Activated CD8-positive, alpha-beta memory T cell treated with anti-CD3 and anti-CD28 coated beads, Interleukin-2, amount 50 U/mL, for 4 hours (primary cell): ENCODE measurements at places on chromosomes 11 and 22.

DNA sequence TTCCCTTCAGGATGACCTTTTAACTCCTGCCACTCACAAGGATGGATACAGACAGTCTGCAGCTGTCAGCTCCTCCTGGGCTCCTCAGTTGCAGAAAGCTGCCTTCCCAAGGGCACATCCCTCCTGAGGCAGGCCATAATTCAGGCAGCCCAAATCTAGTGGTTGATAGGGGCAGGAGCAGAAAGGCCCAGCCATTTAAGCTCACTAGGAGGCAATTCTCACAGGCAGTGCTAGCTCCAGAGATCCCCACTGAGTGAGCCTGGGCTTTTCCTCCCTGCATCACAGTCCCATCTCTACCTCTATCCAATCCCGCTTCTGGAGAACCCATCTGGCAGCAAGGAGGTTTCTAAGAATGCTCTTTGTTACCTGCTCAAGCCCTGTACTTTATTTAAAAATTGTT, 200.6 kb downstream of the ARHGAP42 start:
- no peak for DNase-seq

- no peak for DNase-seq
Observed at GRCh38 chr11:16958833-16959232, 55.4 kb downstream of the PLEKHA7 start.

GRCh38 chr11:17978553-17979287, 34.1 kb downstream of the SERGEF start:
- no peak for DNase-seq

DNA sequence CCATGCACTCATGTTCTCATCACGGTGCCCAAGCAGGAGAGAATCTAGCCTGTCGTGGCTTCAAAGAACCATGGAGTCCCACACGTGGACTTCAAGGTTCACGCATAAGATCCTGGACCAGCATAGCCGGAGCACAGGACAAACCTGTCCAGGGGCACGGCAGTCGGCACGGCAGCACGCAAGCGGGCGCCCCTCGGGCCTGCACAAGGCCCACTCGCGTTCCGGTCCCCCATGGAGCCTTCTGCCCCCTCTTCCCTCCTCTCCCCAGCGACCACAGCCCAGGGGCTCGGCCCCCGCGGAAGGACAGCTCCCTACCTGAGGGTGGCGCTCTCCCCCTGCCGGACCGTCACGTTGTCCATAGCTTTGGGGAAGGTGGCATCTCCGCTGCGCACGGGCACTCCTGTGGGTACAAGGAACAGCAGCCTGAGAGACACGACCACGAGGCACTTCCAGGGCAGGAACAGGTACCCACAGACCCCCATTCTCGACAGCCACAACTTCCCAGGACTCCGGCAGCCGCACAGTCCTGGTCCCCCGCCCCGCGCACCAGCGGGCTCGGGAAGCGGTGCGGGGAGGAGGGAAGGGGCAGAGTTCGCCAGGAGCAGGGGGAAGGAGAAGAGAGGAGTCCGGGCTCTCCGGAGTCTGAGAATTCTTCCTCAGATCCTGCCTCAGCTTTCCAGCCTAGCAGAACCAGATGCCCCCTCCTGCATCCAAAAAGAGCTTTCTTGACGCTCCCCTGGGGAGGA, 589.5 kb downstream of the OPCML start:
- DNase-seq: no peak

DNA sequence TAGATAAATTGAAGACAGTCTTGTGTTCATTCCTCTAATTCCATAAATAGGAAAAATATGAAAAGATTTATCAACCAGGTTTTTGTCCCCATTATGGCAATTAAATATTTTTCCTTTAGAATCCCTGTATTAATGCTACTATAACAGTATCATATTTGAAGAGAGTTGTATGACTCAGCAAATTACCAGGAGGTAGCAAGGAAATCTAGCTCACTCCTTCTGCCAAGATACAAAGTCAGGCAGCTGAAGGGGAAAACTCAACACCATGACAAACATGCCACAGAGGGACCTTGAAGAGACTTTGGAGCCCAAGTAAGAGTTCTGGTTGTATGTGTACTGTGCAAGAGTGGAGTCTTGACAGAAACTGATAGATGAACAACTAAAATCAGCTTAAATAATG, 143.3 kb downstream of the GUCY1A2 start:
- no peak for DNase-seq

DNA sequence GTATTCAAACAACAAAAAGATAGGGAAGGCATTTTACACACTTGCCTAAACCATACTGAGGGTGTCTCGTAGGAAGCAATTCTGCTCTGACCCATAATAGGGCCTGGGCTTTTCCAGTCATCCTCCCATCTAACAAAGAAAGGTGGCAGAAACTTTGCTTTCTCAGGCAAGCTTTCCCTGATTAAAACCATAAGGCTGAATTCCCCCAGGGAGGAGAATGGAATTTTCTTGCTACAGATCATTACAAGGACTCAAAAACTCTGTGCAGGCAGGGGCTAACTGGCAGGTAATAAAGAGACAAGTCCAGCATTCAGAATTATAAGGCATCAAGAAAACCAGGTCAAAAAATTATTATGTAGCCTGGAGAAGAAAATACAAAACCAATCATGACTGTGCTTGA, 90.4 kb downstream of the RBFOX2 start:
- no peak for DNase-seq

GRCh38 chr22:43300891-43301676, 42.1 kb downstream of the SCUBE1 start:
- DNase-seq: no peak

DNA sequence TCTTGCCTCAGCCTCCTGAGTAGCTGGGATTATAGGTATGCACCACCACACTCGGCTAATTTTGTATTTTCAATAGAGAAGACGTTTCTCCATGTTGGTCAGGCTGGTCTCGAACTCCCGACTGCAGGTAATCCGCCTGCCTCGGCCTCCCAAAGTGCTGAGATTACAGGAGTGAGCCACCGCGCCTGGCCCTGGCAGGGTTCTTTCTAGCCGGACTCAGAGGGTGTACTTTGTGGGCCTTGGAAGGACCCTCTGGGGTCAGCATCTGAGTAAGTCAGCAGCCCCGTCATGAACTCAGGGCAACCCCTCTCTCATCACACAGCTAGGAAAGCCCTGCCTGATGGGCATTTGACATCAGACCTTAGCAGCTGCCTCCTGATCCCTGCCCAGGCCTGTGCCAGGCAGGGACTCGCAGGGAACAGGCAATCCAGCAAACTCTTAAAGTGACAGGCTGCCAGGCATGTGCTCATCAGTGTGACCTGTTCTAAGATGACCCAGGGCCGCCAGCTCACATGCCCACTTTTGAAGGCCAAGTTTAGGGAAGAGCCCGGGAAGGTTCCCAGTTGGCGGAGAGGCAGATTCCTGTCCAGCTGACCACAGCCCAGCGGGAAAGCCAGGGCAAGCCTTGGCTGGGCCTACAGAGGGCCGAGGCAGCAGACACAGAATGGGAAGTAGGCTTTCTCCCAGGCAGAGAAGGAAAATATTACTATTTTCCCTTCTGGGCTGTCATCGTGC, 92.9 kb downstream of the MORC2 start:
- no peak for DNase-seq

DNA sequence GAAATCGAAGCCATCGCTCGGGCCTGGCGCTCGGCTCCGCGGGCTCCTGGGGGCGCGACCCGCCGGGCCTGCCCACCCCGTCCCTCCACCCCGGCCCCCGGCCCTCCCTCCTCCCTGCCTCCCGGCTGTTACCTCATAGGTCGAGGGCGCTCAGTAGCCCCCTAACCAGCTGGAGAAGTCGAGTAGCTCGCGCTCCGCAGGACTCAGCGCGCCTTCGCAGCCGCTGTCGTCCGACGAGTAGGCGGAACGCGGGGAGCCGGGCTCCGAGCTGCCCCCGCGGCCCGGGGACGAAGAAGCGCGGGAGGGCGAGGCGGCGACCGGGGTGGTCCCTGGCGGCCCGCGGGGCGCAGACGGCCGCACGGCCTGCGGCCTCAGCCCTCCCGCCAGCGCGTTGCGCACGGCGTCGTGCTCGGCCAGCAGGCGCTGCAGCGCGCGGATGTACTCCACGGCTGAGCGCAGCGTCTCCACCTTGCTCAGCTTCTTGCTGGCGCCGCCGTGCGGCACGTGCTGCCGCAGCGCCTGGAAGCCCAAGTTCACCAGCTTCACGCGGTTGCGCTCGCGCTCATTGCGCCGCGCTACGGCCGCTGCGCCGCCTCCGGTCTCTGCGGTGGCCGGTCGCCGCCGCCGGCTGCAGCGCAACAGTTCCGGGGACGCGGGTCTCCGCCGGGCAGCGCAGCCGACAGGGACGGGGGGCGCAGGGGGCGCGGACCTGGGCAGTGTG, 627 bp downstream of the ASCL2 start:
- DNase-seq: peak; percentile 52

DNA sequence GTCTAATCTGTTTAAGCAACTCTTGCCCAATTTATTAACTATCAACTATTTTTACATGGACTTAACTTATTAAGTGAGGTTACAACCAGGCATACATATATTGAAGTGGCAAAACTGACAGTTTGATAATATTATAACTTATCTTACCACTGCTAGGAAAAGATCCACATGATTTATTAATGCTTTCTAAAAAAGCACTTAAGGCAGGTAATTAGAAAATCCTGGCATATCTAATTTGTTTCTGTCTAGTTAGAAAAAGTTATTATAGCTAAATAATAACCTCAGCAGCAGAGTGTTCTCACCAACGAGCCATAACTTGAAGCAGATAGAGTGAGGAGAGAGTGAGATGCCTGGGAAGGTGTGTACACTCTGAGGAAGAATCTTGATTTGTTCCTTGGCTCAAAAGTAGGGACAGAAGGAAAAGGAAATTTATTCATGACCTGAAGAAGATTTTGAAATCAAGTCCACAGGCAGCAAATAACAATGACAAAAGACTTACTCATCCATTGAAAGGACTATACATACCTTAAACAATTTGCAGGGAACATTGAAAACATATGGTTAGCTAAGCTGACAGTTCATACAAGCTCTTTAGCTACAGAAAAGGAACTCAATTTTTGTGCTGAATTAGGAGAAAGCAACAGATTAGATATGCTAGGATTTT, 7.1 kb upstream of the MUC15 start:
- no peak for DNase-seq

- no peak for DNase-seq
Observed at GRCh38 chr22:43689356-43689755, 122.7 kb downstream of the EFCAB6 start.

DNA sequence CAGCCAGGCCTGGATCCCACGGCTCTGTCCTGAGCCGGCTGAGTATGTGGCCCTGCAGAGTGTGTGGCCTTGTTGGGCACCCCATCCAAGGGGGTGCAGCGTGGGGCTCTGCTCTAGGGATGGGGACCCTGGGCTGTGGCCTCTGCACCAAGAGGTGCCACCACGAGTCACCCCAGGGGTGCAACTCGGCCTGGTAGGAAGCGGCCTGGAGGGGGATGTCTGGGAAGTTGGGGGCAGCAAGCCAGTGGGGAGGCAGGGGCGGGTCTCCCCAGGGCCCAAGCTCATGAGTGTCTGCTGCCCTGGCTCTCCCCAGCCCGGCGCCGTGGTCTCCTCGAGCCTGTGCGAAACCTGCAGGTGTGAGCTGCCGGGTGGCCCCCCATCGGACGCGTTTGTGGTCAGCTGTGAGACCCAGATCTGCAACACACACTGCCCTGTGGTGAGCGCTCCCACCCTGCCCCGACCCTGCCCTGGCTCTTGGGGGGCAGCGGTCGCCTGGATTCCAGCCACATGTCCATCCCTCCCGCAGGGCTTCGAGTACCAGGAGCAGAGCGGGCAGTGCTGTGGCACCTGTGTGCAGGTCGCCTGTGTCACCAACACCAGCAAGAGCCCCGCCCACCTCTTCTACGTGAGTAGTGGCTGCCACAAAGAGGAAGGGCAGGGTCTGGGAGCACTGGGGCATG, 24.2 kb upstream of the MUC5B start:
- peak; percentile 7 for DNase-seq

DNA sequence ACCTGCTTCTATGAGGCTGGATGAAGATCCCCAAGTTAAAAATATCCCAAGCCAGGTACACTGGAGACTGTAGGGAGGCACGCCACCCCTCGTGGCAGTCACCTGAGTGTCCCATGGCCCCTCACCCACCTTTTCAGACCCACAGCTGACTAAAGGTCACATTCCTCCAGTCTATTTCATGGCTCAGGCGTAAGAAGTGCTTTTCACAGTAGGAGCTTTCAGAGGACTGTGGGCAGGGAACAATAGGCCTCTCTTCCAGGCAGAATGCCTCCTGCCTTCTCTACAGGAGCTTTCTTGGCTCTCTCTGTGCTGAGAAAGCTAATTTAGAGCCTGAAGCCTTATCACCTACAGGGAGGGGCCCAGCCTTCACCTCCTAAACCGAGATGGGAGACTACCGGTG, 73.8 kb downstream of the C11orf58 start:
- DNase-seq: no peak

DNA sequence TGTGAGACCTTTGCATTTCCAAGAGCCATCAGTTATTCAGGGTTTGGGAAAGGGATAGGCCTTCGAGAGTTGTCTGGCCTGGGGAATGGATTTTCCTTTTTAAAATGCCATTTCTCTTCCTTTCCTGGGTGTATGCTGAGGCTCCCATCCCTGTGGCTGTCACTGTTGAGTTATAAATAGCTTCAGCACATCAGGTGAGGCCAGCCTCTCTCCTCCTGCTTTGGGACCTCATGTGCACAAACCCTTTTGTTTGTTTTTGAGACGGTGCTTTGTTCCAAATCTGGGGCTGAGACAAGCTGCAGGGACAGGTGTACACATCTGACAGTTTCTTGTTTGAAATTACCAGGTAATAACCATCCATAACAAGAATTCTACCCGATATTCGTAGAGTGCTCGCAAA, 1.3 kb downstream of the TEF start:
- no peak for DNase-seq

- DNase-seq: no peak
Observed at GRCh38 chr11:134283461-134284230, 7.5 kb downstream of the GLB1L3 start.
